C1 segment of cervical spinal cord (tissue), 14 donors: ENCODE measurements at places on chromosomes 6 and 20.

GRCh38 chr6:113699239-113699638 is 157.9 kb upstream of the MARCKS start:
- DNase-seq = no peak

DNA sequence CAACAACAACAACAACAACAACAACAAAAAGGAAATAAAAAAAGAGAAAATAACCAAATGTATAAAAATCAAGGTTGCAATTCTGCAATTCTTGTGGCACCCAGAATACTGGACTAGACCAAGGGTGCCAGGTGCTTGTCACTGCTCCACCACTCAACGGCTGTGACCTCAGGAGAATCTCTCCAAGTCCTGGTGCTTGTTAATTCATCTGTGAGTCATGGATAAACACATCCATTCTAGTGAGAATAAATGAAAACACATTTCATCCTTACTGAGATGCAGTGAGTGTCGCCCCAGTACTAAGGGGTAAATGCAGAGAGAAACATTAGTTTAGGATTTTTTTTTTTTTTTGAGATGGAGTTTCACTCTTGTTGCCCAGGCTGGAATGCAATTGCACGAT is 32.0 kb downstream of the HLA-C start:
- DNase-seq = no peak

- DNase-seq = no peak
Observed at GRCh38 chr6:30974490-30975252, 8.8 kb upstream of the MUC21 start.

- DNase-seq = no peak
Observed at GRCh38 chr6:144266091-144266649, 19.0 kb upstream of the UTRN start.

- no peak for DNase-seq
Observed at GRCh38 chr6:153947808-153948447, 91.1 kb upstream of the OPRM1 start.

- DNase-seq = no peak
Observed at GRCh38 chr6:25034431-25034921, 98.7 kb upstream of the RIPOR2 start.

GRCh38 chr6:144723431-144723830 is 438.3 kb downstream of the UTRN start:
- DNase-seq = no peak

- no peak for DNase-seq
Observed at GRCh38 chr20:49426873-49427272, 55.6 kb downstream of the KCNB1 start.

- no peak for DNase-seq
Observed at GRCh38 chr6:13256266-13257001, 71.9 kb downstream of the TBC1D7 start.

GRCh38 chr20:50980851-50981713 is 22.5 kb downstream of the MOCS3 start:
- DNase-seq = peak; percentile 12
